Coronary artery (tissue), 2 donors: ENCODE measurements at places on chromosomes 4 and X.

DNA sequence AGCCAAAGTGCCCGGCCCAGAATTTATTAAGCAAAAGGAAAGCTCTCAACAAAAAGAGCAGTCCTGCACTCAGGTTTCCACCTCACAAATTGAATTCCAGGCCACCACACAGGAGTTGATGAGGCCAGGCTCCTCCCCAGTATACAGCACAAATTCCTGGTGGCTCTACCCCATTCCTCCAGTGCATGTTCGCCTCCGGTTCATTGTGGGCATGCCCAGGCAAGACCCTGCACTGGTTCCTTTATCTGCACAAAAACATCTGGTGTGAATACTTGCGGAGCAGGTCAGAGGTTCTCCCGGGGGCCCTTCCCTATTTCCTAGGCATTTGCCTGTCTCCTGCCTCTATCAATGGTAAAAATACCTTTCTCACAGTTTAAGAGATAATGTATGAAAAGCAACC lies 195.2 kb upstream of the ANXA10 start:
- no peak for DNase-seq

GRCh38 chrX:142671036-142671435 lies 354.7 kb upstream of the SPANXN4 start:
- no peak for DNase-seq

- DNase-seq: no peak
Measured at GRCh38 chr4:6951880-6952381, 42.3 kb downstream of the TBC1D14 start.

DNA sequence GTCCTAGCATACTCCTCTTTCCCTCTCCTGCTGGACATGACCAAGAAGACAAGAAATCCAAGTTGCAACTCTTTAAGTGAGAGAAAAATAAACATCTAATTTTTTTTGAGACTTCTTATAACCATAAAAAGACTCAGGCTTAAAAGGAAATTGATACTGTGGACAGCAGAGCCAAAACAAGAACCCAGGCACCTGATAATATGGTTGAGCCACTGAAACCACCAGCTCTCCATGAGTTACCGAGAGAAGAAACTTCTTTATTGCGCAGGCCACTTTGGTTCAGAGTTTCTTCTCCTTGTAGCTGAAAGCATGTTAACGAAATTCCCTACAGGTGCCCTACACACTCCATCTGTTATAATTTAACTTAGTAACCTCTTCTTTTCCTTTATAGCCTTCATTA lies 11.3 kb upstream of the SPCS3 start:
- DNase-seq: no peak

DNA sequence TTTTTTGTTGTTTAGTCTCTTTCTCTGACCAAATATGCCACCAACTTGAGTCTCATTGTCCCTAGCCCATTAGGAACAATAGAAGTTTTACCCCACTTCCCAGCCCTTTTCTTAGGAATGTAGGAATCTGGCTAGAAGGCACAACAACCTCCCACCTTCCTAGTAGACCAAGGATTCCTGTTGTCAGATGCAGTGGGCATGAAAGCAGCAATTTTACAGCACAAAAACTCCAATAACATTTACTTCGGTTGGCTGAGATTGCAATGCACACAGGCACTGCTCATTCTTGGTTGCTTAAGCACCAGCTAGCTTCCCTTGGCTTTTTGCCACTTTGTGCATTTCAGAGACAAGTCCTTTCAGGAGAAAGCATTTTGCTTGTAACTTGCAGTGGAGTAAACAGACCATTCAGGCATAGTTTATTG lies 312.8 kb downstream of the TENM3 start:
- DNase-seq: no peak

- no peak for DNase-seq
Measured at GRCh38 chrX:72351606-72352334, 46.1 kb upstream of the CITED1 start.

DNA sequence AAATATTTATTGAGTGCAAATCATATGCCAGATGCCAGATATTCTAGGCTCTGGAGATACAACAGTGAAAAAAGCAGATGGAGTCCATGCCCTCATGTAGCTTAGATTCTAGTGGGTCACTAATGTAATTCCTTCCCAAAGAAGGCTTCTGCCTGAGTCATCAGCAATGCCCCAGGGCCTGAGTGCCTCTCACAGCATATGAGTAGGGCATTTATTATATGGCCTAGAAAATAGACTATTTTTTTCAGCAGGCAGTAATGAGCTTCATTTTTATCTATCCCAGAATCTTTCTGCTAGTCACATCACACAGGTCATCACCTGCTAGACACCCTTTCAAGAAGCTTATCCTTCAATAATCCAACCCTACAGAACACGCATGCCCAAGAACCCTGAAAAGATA lies 22.3 kb downstream of the TMEM31 start:
- DNase-seq: no peak

DNA sequence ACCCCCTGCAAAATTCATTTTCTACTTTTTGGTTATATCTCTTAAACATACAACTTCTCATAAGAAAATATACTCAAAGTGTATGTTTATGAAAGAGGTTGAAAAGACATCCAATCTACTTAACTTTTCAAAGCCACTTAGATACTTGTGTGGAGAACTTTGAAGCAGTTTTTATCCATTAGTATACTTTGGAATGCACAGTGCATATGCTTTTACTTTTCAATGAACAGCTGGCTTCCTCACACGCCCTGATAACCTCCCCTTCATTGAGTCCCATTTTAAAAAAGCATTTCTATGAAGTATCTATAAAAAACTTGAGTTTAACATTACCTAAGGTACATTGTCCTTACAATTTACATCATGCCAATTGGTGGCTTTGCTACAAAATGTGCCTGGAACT lies 73.8 kb downstream of the VEGFC start:
- no peak for DNase-seq

DNA sequence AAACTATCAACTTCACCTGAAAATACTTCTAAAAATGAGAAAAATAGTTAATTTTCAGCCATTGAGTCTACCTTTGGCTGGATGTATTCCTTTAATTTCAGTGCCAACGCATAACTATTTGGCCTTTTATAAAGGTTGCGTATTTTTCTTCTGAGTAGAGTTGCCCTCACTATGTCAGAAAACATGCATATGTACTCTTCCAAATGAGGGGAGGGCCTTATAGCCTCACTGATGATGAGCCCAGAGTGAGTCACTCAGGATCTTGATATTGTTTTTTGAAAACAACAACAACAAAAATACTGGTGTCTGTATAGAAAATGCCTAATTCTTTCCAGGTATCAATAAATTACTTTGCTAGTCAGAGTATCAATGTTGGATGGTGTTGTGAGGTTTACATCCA lies 349.3 kb downstream of the FBXO8 start:
- DNase-seq: no peak

GRCh38 chr4:144754562-144755410 lies 108.8 kb downstream of the HHIP start:
- no peak for DNase-seq

- no peak for DNase-seq
Measured at GRCh38 chrX:42085836-42086235, 162.5 kb upstream of the CASK start.

DNA sequence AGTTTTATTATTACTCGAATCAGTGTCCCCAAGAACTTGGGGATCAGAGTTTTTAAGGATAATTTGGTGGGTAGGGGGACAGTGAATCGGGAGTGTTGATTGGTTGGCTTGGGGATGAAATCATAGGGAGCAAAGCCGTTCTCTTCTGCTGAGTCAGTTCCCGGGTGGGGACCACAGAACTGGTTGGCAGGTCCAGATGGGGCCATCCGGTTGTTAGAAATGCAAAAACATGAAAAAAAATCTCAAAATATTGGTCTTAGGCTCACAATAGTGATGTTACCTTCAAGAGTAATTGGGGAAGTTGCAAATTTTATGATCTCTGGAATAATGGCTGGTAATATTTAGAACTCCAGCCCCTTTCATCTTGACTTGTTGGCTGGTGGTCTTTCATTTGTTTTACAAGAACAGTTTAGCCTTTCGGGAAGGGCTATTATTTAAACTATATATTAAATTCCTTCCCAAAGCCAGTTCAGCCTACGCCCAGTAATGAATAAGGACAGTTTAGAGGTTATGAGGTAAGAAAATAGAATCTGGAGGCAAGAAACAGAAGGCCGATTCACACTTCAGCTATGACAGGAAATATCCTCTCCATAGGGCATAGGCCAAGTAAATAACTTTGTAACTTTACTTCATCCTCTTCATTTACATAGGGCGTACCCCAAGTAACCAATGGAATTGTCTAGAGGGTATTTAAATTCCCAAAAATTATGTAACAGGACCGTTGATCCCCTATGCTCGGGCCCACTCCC lies 164.1 kb upstream of the STS start:
- DNase-seq: no peak

GRCh38 chrX:49877397-49878101 lies 1.7 kb upstream of the USP27X start:
- no peak for DNase-seq

GRCh38 chr4:19262467-19262866 lies 989.2 kb upstream of the SLIT2 start:
- no peak for DNase-seq

DNA sequence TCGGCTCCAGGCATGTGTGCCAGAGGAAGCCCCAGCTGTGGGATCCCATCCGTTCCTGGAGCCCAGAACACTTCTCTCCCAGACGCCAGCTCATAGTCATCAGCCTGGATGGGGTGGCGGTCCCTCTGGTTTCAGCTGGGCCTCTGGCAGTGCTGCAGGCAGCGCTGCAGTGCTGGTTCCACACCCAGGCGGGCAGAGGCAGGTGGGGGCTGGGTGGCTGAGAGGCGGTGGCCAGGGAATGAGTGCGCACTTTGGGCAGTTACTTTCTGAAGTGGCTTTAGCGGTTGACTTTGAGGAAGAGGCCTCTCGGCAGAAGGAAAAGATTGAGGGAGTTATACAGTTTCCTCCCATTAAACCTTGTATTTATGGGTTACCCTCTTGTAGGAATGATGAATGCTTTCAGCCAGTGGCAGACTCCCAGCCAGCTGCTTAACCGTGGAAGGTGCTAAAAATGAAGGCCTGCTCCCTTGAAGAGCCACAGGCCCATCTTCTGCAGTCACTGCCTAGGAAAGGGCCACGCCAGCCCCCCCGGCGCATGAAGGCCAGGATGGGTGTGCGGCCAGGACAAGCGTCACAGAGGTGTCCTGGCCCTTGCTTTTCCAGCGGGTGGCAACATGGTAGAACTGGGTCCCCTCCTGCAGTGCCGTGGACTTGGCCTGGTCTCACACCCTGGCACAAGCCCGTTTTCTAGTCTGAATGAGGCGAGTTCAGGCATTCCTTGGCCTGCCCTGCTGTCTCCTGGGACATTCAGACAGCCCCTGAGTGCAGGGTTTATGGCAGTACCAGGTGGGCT lies 9.9 kb downstream of the TADA2B start:
- no peak for DNase-seq

DNA sequence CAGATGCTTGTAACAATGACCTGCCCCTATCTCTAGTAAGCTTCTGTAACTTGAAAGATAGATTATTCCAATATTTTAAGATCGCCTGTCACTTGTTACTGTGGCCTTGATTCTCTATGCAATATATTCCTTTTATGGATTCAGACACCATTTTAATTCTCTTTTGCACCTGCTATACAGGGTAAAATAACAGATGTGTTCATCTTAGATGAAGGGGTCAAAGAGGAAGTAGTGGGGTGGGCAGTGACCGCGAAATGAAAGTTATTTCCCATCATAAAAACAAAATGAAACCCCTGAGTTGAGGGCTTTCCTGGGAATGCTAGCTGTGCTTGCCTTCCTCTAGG lies 175.9 kb downstream of the TSPAN5 start:
- no peak for DNase-seq

DNA sequence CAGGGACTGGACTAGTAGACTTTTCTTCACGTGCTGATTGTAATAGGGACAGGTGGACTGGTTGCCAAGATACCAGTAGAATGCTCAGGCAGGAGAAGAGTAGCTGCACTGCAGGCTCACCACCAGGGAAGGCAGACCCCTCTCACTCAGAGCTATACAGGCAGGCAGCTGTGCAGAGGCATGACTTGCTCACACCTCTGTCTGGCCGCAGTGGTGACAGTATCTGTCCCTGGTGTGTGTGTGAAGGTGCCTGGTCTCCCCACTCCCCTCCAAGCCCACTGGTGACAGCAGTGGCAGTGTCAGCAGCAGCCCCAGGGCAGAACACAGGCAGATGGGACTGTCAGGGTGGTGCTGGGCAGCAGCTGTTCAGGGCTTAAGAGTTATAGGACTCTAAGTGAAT lies 140.7 kb downstream of the RPS6KA6 start:
- DNase-seq: no peak

DNA sequence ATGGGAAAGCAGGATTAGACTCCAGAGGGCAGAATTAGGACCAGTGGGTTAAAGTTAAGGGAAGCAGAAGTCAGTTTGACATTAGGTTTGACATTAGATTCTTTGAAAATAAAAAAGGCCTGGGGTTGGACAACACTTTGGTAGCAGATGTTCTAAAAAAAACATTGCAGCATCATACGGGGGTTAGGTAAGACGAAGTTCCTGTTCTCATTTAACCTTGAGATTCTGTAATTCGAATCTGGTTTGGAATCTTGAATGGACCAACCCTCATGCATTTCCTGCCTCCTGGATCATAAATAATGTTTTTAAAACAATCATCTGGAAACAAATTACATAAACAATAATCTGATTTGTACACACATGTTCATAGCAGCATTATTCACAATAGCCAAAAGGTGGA lies 181.0 kb downstream of the SHROOM3 start:
- DNase-seq: no peak

- DNase-seq: peak; percentile 9
Measured at GRCh38 chr4:25101836-25102235, 58.4 kb downstream of the SEPSECS start.

DNA sequence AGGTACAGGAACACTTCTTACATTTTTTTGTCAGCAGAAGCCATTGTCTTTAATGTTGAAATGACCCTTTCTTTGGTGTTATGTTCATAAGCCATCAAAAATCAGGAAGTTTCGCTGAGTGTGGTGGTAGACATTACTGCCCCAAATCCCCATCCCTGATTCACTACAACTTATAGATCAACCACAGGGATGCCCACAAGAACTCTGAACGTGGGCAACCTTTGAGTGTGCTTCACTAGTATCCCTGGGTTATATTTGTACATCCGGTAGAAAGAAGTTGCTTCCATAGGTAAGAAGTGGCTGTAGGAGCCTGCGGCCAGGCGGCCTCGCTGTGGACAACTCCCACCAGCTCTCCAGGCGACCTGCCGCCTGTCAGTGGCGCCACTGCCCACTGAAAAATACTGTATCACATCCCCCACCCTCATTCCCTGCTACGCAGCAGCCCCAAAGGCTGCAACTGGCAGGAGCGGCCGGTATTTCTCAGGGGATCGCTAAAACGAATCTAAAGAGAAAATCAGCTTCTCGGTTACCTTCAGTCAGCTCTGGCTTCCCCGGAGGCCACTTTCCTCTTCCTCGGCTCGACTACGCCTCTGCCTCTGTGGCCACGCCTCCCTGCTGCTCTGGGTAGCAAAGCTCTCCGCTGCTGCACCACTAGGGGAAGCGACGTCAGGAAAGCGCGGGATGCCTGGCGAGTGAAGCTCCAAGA lies 13.9 kb upstream of the ETDC start:
- no peak for DNase-seq
